ENCODE measurements at places on chromosomes 16 and 17.

GRCh38 chr17:18247613-18248001 lies 10.9 kb downstream of the FLII start:
- DNase-seq: no peak

- DNase-seq: no peak
Measured at GRCh38 chr17:65727246-65727645, 165.8 kb upstream of the AXIN2 start.

DNA sequence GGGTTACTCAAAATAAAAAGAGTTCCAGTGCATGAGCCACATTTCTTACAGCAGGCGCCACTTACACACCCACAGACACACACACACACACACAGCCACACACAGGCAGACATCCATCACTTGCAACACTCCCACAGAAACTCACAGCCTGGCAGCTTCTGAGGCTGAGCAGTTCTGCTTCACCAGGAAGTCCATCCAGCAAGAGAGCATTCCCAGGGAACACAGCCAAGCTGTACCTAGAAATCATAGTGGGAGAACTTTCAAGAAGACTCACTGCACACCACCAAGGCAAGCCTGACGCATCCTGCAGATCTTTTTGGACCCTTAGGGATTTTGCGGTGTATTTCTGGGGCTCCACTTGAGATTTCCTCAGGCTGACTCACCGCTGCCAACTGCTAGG lies 140.9 kb upstream of the WSB1 start:
- DNase-seq: no peak

- DNase-seq: no peak
Measured at GRCh38 chr16:30567991-30568638, 3.4 kb downstream of the ZNF688 start.

GRCh38 chr17:67549820-67550219 lies 167.9 kb upstream of the NOL11 start:
- DNase-seq: no peak
